ENCODE measurements at places on chromosomes 12 and 14. TPM values are rescaled to one million over a fixed set of nuclear protein-coding genes. Genes with fewer than 3 reads are reported as not detected.
A peak's percentile ranks its signal among the peaks of the same experiment; 100 is the strongest.

- DNase-seq, result no peak
Observed at GRCh38 chr12:89051065-89051677, 301.1 kb downstream of the DUSP6 start.

GRCh38 chr14:41201696-41202095 lies 405.0 kb upstream of the LRFN5 start:
- no peak for DNase-seq

- DNase-seq, result no peak
Observed at GRCh38 chr12:128971802-128972201, 118.5 kb downstream of the GLT1D1 start.

DNA sequence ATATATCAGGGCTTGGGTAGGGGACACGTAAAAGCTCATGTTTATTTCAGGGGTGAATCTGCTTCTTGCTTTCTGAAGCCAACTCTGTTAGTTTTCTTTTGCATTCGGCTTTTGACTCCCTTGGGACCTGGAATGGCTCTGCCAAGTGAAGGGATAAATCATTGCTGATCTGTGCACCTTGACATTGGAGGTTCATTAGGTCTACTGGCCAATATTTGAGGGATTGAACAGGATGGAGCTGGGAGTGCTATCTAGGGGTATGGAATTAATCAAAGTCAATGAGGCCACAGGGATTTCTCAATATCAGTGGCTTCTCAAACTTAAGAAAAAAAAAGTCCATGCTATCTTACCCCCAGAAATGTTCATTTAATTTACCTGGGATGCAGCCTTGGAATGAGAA lies 203.5 kb upstream of the RMST start:
- DNase-seq, result no peak

DNA sequence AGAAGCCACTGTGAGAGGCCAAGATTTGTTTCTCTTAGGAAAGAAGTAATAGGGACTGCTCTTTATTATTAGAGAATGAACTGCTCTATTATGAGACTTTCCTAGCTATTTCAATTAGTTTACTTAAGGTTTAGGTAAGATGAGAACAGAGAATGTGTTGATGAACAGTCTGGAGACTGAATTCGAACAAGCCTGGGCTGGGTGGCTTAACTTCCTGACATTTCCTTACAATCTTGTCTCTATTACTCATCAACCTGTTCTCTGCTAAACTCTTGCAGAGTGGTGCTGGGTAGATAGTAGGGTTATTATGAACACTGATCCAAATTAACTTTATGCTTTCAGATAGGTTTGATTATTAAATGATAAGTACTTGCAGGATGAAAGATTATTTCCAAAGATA lies 31.2 kb downstream of the SLC15A5 start:
- DNase-seq, result no peak

- DNase-seq, result no peak
Observed at GRCh38 chr14:91056361-91056760, 4.1 kb downstream of the RPS6KA5 start.

The DCN gene
- not detected for total RNA-seq

The STRN3 gene
- total RNA-seq, result 15.1 TPM

- DNase-seq, result no peak
Observed at GRCh38 chr14:33642080-33642479, 308.8 kb downstream of the EGLN3 start.

The ASCL1 gene
- not detected for total RNA-seq

The INHBE gene
- total RNA-seq, result not detected

- no peak for DNase-seq
Observed at GRCh38 chr14:97095269-97095668, 298.1 kb downstream of the VRK1 start.

GRCh38 chr14:35247777-35248475 lies 44.3 kb upstream of the PSMA6 start:
- no peak for DNase-seq

- DNase-seq, result no peak
Observed at GRCh38 chr14:54585214-54585613, 18.3 kb downstream of the SAMD4A start.

The RPGRIP1 gene
- not detected for total RNA-seq

The RNF31 gene
- total RNA-seq, result 46.0 TPM

GRCh38 chr12:121779422-121779895 lies 14.0 kb downstream of the RHOF start:
- DNase-seq, result no peak

DNA sequence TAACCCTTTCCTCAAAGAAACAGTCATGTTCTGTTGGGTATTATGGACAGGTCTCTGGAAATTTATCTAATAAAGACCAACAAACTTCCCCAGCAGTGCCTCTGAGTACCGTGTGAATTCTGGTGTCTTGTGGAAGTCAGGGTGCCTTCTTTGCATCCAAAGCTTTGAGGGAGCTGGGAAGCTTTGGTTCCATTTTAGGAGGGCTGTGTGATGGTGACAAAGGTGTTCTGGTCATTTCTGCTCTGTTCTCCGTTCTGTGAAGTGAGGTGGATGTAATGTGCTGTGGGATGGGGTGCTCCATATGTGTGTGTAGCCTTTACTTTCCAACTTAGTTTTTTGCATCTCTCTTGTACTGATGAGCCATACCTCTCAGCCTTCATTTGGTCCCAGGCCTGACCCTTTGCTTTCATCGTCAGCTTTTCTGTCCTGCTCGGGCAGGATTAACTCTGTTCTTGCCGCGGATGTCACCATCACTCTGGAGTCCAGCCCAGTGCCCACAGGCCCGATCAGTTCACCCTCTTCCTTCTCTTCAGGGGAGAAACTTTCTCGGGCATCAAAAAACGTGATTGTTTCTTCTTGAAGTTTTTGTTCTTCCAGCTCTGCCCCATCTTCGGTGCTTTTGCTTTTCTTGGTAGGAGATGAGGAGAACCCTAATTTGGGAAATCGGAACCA lies 13.2 kb downstream of the PLD4 start:
- DNase-seq, result no peak

The POTEM gene
- total RNA-seq, result not detected

DNA sequence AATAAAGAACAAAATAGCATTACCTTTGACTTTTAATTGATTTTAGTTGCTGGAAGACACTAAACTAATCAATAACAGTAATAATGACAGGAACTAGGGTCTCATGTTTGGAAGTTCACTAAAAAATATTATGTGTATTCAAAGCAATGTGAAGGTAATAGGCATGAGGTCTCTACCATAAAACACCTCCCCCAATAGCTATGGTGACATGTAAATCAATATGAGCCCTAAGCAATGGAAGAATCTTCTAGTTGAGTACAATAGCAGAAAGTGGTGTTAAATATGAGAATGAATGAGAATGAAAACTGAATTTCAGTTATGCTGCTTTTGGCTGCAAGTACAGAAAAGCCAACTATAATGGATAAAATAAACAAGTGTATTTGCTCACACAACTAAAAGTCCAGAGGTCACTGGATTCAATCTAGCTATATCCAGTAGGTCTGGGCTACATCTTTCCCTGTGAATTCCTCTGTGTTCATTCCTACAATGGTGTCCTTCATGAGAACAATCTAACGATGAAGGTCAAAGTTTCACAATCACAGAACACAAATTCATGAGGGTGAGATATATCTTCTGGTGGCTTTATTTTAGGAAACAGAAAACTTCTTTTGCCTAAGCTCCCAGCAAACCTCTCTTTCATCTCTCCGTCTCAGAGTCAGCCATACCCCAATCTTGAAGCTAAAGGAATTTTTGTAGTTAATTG lies 728.0 kb downstream of the FSCB start:
- DNase-seq, result no peak

DNA sequence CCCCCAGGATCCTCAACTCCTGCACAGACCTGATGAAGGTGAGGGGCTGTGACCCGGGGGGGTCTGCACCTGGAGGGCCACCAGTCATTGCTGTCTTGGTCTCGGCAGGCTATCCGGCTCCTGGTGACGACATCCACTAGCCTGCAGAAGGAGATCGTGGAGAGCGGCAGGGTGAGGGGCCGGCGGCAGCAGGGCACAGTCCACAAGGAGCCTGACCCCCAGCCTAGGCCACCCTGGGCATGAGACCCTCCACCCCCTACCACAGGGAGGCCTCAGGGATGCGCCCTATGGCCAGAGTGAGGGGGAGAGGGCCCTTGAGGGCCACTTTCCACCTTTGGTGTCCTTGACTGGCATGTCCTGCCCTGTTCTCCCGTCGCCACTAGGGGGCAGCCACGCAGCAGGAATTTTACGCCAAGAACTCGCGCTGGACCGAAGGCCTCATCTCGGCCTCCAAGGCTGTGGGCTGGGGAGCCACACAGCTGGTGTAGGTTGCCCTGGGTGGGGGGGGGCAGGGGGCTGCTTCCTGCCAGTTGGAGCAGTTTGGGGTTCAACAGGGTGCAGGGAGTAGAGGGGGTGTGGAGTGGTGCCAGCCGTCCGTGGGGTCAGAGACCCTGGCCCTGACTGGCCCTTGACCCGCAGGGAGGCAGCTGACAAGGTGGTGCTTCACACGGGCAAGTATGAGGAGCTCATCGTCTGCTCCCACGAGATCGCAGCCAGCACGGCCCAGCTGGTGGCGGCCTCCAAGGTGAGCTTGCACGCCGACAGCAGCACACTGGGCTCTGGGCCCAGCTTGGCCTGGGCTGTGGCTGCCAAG lies 25.0 kb downstream of the HIP1R start:
- DNase-seq, result peak; percentile 87

DNA sequence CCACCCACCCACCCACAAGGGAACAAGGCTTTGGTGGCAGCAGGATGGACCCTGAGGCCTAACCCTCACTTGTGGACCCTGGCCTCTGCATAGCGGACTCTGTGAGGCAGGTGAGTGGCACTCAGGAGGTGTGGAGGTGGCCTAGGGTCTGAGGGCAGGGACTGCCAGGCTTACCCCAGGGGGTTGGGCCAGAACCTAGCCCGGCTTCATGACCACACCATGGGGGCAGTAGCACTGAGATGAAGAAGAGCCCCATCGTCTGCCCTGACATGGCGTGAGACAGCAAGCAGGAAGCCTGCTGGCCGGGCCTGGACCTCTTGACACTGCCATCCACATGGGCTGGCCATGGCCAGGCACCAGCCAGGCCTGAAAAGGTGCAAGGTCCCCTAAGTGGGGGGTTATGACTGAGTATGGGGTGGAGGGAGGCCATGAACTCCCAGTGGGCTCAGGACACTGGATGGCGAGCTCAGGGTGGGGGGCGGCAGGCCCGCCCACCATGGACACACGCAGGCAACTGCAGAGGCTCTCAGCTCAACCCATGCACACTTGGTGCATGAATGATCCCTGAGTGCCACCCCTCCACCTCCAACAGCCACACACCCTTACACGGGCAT lies 29.3 kb downstream of the JAG2 start:
- no peak for DNase-seq

DNA sequence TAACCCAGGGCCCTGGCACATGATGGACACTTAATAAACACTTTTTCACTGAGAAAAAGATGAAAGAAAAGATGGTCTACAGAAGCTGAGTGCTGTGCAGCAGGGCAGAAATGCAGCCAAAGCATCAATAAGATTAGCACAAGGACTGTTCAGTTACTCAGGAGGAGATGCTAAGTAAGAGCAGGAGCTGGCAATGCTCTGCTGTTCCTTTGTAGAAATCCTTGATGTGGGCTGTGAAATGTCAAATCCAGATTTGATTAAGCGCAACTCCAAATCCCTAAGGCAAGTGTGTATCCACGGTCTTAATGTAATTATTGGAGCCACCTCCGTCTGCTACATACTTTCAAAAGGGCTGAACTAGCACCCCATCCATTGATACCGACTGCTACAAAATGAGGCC lies 151.8 kb upstream of the BTG1 start:
- no peak for DNase-seq

The GLIPR1L1 gene
- not detected for total RNA-seq

DNA sequence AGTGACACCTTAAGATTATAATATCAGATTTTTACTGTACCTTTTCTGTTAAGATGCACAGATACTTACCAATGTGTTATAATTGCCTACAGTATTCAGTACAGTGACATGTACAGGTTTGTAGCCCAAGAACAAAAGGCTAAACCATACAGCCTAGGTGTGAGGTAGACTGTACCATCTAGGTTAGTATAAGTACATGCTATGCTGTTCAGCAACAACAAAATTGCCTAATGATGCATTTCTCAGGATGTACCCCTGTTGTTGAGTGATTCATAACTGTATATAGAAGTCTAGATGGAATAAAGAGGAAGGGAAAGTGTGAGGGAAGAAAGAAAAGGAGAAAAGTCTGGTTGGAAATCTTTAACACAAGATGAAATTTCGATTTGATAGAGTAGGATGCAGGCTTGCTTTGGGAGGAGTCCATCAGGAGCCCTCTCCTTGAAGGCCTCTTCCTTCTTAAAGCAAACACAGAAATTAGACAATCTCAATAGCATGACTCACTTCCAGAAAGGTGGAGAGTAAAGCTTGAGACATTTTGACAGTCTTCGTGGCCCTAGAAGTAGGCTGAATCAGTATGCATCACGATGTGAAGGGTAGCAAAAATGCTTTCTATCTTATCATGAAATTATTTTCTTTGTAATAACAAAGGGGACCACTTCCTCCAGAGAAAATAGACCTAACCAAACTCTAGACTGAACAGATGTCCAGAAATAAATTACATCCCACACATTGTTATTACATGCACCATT lies 191.5 kb downstream of the SYT1 start:
- no peak for DNase-seq

The TRHDE gene
- total RNA-seq, result not detected

DNA sequence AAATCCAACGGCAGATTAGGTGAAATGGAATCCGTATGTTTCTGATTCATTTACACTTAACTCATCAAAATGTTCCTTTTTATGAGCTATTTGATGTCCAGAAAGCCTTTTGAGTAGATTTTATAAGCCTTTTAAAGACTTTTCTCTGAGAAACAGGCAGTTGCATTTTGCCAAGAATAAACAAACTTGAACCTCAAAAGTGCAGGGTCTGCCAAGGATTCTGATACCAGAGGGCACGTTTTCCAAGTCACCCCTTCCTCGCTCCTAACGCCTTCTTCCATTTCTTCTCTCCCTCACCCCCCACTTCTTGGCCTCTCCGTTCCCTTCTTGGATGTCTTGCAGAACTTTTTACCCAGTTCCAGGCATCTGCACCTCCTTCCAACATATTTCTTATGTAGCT lies 200.6 kb upstream of the TBX3 start:
- DNase-seq, result no peak

DNA sequence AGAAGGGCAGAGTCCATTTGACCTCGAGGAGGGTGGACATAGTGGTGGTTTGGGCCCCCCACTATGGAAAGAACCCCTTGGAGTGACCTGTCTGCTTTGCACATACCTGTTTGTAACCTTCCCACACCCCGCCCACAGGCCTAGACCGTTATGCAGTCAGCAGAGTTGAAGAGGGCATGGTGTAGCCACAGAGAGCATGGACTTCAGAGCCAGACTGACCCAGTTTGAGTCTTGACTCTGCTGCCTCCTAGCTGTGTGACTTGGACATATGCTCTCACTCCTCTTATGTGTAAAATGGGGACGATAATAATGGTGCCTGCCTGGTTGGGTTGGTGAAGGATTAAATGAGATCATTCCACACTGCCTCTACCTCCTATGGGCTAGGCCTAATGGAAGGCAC lies 40.9 kb upstream of the NOS1 start:
- no peak for DNase-seq

Data from CD4-positive, alpha-beta T cell (primary cell).